Activated CD4-positive, alpha-beta T cell treated with anti-CD3 and anti-CD28 coated beads, Interleukin-2, amount 50 U/mL, for 24 hours (primary cell): ENCODE measurements at places on chromosomes 3 and 15.

DNA sequence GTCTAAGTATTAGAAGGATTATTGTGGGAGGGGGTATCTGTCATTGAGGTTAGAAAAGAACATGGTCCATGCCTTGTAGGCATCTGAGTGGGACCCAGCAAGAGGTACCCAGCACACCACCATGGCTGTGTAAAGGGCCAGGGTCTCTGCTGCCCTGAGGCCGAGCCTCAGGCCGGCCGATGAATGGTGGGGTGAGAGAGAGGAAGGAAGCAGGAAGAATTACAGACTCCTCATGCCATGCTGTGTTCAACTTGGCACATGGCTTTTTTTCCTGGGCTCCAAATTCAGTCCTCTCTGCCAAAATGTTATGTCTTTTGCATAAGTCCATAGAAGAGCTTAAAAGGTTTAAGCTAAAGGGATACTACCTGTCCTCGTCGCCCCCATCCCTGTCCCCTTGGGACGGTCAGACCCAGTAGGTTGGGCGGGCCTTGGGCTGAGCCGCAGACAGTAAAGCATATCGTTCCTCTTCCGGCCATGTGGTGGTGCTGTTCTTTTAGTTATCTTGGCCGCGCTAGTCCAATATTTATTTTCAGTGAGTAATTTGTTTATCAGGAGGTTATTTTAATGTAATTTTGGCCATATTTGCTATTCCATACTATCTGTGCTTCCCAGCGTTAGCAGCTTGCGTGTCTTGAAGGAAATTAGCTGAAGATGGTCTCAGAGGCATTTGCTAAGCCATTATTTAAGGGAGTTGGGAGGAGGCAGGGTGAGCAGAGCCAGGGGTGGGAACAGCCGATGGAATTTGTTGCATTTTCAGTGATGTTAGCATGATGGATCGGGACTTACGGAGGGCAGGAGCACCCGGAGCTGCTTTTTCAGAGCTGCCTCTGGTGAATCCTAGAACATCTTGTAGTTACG, 152.4 kb downstream of the AGBL1 start:
- DNase-seq = peak; percentile 1

DNA sequence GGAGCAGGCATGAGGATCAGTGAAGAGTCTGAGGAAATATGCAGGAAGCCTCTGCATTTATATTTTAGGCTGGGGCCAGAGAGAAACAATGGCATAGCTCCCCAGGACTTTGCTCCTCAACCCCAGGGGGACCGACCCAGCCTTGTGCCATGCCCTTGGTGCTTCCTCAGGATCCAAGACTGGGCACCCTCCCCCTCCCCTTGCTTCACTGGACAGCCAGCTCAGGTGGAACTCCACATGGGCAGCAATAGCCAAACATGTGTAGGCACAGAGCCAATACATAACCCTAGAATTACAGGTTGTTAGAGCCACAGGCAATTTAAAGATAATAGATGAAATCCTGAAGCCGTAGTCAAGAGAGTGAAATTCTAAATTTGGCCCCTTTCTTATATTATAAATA, 73.0 kb upstream of the ETV5 start:
- no peak for DNase-seq

- no peak for DNase-seq
Observed at GRCh38 chr3:19149368-19149767, 1.1 kb downstream of the KCNH8 start.

- no peak for DNase-seq
Observed at GRCh38 chr3:79047581-79047980, 720.2 kb downstream of the ROBO1 start.

DNA sequence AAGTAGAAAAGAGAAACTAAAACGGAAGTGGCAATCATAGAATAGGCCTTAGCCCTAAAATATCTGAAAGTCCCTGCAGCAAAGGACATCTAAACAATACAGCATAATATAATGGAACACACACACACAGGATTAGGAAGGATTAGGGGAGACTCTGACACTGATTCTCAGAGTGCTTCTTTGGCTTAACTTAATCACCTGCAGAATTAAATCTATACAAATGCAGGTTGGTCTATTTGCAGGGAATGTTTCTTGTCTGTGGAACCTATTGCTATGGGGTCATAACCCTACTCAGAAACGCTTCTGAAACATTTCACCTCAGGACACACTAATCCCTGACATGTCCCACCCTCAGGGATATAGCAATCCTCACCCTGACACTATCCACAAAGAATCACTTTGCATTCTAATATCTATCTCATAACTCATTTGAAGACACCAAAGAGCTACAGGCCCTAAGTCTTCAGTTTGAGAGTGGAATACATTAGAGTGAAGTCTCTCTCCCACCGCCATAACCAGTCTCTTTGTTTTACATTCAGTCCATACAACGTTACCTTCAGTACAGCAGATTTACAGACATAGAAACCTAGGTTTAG, 1041.2 kb downstream of the TUSC7 start:
- no peak for DNase-seq
